ENCODE measurements at places on chromosomes 2 and 18. TPM values are rescaled to one million over a fixed set of nuclear protein-coding genes. Genes with fewer than 3 reads are reported as not detected.

Gene GATA6
- total RNA-seq: 0.88 TPM

Gene TXNDC2
- total RNA-seq: not detected

Gene LRRTM4
- total RNA-seq: 12.3 TPM

Gene WDSUB1
- 17.1 TPM for total RNA-seq

Gene GKN2
- total RNA-seq: not detected

Gene ACSL3
- 139 TPM for total RNA-seq

Gene TMEM247
- not detected for total RNA-seq

Gene HAT1
- 63.2 TPM for total RNA-seq

Gene CFAP53
- total RNA-seq: 1.2 TPM

Gene EMILIN2
- total RNA-seq: 41.1 TPM

Gene ARMC9
- 63.1 TPM for total RNA-seq

Gene EPAS1
- total RNA-seq: 71.7 TPM
